Fibroblast of skin of left biceps (primary cell): ENCODE measurements at places on chromosomes 6 and 20.

GRCh38 chr6:108937170-108937569 lies 88.9 kb downstream of the ARMC2 start:
- DNase-seq: no peak

DNA sequence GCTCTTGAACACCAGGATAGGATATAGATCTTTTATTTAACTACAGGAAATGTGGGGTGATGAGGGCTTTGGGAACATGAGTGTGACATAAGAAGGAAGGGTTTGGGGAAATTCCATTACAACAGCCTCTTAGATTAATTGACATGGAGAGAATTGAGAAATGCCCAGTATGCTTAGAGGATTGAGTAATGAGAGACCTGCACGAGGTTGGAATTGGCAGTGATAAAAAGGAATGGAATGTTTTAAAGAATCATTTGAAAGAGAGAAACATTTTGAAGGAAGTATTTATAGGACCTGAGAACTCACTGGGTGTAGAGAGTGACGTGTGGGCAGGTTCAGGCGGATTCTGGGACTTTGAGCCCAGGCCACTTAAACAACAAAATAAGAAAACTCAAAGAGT lies 227.0 kb downstream of the BMP2 start:
- DNase-seq: peak; percentile 5

GRCh38 chr6:3446184-3446583 lies 10.7 kb downstream of the SLC22A23 start:
- DNase-seq: no peak

DNA sequence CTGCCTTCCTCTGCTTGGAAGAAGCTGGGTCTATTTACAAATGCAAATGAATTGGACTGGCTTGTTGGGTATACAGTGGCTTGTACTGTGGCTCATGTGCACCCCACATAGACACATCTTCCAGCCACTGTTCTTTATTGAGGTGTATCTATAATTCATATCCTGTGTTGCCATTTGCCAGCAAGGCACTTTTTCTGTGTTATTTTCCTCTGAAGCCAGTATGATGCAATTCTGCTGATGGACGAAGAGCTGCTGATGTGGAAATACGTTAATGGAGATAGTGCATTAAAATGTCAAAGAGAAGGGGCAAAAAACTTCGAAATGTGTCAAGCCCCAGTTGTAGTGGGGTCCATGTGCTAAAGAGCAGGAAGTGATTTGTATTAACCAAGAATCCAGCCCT lies 167.5 kb downstream of the TMEM242 start:
- no peak for DNase-seq

DNA sequence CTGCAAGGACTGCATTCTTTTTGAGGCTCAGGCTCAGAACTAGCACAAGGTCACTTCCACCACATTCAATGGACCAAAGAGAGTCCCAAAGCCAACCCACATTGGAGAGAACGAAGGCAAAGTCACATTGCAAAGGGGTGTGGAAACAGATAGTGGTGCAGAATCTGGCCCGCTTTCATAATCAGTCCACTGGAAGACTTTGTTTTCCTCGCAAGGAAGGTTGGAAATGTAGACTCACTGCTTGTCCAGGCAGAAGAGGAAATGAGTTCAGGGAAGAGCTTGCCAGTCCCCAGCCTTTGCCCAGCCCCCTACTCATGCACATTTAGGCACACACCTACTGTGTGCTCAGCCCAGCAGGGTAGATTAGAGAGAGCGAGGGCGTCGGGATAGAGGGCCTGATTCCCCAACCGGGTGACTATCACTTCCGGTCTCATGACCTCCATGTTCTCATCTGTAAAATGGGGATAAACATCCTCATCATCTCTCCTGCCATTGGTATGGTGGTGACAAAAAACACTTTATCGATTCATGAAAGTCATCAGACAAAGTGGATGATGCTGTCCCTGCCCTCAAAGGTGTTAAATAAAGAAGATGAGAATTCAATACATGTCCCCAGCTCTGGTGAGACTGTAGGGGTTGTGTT lies 24.3 kb upstream of the CCN5 start:
- DNase-seq: no peak

DNA sequence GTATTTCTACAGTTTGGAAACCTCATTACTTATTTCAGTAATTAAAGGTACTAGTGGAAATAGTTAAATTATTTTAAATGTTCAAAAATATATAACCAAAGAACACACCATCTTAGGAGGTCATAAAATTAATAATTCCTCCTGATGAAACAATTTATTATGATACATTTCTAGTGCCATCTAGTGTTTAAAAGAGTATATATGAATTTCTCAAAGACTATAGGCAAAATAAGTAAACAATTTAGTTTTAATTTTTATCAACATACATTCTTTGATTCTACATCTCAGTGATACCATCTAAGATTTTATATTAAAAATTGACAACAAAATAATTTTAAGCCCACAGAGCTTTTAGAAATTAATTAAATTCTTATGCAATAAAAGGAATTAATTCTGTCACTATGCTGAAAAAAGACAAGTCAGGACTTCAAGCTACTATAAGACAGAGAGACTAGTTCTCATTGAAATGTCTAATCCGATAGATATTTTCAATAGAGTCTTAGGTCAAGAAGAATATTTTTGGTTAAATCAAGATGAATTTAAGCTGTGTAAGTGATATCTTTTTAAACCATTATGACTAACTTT lies 107.8 kb upstream of the RNF217 start:
- no peak for DNase-seq

DNA sequence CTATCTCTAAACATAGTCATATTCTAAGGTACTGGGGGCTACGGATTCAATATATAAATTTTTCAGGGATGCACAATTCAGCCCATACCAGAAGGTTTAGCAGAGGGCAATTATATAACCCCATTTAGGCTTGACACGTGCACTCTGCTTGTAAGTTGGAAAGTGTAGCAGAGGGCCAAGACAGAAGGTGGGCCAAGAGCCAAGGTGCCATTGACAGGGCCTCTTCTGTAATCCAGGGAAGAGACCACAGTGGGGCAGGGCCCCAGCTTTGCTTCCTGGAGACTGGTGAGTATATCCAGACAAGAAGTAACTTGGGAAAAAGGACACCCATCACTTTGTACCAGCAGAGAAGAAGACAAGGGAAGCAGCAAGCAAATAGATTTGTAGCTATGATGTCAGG lies 672.4 kb upstream of the MARCKS start:
- DNase-seq: no peak

DNA sequence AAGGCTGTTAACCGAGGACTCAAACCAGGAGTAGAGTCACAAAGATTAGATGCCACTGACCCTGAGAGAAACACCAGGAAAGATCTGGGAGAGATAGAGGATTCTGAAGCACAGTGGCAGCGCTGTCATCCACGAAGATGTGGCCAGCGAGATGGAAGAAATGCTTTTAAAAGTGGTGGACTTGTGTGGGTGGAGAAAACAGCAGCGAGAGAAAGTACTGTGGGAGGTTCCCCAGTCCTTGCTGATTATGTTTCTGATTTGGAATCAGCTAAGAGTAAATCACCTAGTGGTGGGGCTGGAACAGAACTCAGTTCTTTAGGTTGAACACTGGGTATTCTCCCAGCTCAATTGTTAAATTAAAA lies 435 bp upstream of the ZNF322 start:
- DNase-seq: no peak

- DNase-seq: no peak
Measured at GRCh38 chr6:110530671-110531070, 54.3 kb upstream of the SLC22A16 start.

DNA sequence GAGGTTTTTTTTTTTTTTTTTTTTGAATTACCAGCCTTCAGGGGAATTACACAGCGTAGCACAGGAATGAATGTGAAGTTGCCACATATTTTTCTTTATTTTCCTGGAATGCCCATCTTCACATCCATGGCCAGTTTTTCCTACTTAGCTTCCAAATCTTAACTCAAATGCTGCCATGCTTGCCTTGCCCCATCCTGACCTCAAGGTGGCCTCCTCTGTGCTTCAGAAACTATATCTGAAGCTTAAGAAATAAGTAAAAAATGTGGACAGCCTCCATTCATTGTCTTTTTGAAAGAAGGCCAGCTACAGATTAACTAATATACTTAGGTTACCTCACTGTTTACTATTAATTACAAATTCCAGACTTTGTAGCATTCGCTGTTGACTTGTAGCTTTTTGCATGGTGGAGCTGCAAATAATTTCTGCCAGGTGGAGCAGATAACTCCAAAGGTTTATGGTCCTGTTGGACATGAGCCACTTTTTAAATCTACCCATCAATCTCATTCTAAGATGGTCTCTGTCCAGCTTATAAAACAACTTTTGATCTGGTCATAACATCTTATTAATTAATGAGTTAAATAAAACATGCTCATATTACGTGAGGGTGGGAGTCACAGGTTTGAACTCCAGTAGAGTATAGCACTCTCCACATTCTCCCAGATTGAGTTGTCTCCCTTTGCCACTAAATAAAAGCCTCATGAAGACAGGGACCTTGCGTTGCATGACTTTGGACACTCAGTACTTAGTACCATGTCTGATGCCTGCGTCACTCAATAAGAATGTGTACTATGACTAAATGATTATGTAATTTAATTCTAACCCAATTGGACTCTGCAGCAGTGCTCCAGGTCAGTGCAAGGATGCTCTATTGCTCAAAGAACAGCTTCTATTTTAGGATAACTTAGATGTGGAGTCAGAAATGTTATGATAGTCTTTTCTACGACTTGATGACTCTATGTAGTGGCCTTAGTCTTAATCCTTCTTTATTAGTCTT lies 678.6 kb upstream of the CITED2 start:
- DNase-seq: no peak

DNA sequence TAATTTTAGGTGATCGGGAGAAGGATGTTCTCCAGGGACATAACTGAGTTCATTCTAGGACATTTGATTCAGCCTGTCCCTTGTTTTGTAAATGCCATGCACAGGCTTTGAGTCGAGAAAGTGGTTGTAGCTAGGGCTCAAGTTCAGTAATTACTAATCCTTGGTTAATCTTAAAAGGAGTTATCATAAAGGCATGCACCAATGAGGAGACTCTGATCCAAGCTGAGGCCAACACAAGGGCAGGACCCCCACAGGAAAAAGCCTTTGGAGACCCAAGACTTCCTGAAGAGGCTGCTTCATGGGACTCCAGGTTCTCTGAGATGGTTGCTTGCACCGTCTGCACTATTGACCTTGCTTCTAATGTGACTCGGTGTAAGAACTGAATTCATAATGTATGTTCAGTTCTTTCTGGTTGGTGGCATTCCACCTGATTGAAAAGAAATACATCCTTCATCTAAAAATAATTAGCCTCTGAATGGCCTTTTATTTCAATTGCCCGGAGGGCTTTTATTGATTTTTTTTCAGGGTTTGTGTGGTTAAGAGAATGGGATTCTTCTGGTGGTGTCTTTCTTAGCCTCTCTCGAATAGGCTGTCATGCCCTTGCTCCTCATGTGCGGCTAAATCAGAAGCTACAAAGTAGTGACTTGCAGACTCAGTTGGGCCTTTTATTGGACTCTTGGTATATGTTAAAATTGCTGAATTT lies 201.7 kb upstream of the PLCB4 start:
- no peak for DNase-seq

DNA sequence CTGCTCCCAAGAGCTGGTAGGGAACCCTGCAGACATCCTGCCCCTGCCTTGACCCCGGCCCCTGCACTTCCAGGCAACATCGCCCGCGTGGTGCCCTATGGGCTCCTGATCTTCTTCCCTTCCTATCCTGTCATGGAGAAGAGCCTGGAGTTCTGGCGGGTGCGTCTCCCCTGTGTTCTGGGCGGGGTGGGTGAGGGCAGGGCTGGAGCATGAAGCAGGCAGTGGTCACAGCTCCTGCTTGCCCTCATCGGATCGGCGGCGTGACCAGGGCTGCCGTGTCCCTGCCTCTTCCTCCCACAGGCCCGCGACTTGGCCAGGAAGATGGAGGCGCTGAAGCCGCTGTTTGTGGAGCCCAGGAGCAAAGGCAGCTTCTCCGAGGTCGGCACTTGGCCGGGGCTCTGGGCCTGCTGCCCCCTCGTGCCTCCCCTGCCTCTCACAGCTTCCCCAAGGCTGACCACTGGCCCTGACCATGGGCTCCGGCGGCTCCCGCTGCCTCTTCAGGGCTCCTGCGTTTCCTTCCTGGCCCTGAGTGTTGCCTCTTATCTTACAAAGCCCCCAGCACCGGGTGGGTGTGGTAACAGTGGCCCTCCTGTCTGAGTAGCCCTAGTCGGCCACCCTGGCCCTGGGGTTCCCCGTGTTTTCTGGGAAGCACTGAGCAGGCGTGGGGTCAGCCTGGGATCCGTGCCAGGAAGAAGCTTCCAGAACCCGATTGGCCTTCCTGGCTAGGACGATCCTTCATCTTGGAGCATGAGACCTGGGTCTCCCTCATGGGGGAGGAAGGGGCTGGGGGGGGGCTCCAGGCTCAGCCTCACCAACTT lies 8.0 kb upstream of the TNFRSF6B start:
- no peak for DNase-seq

DNA sequence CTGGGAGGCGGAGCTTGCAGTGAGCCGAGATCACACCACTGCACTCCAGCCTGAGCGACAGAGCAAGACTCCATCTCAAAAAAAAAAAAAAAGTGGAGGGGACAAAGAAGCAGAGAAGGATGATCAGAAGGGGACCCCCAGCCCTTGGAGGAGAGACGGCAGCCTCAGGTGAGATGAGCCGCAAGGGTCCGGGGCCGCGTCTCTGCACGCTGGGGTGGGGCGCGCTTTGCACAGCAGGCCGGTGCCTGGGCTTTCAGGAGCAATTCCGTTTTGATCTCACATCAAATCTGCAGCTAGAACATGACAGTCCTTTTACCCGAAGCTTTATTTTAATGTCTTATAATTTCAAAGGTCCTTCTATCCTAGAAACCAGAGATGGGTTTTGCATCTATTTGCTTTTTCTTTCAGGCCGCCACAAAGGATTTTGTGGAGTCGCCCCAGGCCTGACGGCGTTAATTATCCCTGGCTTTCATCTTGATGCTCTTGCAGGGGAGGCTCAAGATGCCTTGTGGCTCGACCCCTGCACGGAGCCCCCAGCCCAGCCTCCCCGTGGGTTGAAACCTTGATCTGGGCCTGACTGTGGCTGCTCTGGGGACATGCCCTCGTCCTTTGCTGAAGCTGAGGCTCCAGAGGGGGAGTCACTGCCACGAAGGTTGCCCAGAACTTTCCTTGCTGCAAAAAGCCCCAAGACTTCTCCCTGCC lies 17.3 kb downstream of the HRH3 start:
- no peak for DNase-seq

DNA sequence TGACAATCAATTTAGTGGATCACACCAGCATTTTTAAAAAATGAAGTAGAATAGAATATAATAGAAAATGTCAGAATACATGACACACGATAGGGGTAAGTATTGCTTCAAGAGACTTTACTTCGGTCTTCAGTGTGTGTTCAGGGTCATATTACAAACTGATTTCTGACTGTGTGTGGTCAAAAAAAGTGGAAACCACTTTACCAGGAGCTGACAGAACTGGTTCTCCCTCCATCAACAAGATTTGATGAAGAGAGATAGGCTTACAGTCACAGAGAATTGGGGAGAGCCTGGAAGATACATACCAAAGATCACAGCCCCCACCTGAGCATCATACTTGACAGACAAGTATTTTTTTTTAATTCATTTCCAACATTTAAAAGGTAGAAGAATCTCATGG lies 21.7 kb downstream of the ARMC2 start:
- no peak for DNase-seq
